ENCODE measurements at places on chromosomes 13 and 19.

- DNase-seq = no peak
These were observed 79.9 kb upstream of the GSX1 start for GRCh38 chr13:27712421-27712820.

DNA sequence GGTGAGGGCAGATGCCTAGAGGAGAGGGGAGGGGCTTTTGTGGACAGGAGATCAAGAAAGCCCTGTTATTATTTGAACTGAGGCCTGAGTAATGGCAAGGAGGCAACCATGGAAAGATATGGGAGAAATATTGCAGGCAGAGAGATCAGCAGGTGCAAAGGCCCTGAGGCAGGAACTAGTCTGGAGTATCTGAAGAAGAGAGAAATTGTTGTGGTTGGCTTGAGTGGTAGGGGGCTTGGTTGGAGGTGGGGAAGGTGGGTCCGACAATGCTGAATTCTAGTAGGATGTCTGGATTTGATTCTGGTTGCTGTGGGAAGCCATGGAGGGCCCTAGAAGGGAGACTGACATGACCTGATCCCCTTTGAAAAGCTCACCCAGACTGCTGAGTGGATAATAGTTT is 2.4 kb upstream of the URI1 start:
- no peak for DNase-seq

DNA sequence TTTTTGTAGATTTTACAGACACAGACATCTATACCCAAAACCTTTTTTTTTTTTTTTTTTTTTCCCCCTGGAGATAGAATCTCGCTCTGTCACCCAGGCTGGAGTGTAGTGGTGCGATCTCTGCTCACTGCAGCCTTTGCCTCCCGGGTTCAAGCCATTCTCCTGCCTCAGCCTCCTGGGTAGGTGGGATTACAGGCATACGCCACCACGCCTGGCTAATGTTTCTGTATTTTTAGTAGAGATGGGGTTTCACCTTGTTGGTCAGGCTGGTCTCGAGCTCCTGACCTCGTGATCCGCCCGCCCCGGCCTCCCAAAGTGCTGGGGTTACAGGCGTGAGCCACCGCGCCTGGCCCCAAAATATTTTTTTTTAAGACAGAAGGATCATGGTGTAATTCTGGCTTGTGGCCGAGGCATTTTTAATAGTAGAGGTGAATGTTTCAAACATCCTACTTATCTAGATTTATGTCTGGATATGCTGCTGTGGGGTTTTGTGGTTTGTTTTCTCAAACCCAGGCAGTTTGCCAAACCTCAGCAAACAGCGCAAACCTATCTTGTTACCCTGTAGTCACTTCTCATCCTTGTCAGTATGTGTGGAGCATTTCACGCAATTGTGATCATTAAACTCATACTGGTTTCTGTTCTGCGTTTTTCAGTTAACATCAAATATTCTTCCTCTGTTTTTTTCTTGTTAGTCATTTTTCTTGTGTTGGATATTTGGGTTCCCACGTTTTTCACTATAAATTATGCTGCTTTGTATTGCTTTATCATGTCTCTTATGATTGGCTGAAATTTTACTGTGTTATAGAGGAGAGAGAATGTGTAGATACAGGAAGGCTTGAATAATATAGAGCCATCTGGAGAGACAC is 36.2 kb upstream of the GARRE1 start:
- DNase-seq = no peak

DNA sequence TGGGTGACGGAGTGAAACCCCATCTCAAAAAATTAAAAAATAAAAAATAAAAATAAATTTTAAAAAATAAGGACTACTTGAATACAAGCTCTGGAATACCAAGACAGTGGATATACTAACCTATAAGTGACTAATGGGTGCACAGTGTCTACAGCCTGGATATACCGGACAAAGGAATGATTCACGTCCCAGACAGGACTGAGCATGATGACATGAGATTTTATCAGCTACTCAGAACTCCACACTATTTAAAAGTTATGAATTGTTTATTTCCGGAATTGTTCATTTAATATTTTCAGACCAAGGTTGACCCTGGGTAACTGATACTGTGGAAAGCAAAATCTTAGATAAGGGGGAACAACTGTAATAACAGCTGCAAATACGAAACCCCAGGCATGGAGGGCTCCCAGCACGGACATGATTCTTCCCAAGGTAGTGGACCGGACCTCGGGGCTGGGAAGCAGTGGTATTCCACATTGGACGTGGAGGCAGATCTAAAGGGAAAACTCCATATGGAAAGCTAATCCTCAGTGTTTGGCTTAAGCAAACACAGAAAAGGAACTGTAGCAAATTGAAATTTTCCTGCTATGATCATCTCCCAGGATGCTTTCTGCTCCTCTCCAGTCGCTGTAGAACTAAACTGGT is 102.6 kb upstream of the TSHZ3 start:
- DNase-seq = no peak

- no peak for DNase-seq
These were observed 29.1 kb downstream of the ATP12A start for GRCh38 chr13:24709186-24709913.

DNA sequence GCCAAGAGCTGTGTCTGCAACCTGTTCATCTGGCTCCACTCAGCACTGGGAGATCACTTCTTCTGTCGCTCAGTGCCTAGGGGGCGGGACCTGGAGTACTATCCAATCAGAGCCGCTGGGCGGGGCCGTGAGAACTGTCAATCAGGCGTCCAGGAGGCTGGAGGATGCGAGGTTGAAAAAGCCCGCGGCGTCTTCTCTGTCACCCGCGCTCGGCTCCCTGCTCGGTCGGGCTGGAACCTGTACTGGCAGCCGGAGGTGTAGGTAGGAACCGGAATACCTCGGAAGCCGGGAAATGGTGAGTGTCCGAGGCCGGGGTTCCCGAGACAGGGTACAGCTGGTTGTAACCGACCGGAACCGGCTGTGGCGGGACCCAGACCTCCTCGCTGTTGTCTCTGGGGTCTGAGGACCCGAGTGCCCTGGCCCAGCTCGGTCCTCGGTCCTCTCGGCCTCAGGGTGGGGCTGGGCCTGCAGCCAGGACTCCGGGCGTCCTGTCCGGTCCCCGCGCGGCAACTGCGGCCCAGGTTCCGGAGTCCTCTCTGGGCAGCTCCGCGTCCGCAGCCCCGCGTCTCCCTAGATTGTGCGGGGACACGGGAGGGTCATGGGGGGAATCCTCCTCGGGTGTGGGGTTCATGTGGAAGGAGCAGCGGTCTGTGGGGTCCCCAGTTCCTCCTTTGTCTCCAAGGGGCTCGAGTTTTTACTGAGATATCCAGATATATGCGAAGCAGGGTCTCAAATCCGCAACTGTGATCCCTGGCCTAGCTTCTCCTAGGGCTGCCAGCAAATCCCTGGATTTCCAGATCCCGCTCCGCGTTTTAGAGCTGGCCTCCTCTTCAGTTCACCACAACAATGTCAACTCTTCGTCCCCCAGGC is 42.6 kb downstream of the ZNF627 start:
- DNase-seq = peak; percentile 96
